NCI-H345 (cell line): ENCODE measurements at places on chromosomes 11 and 22.

GRCh38 chr11:44533921-44534711 is 31.3 kb upstream of the CD82 start:
- DNase-seq = no peak

DNA sequence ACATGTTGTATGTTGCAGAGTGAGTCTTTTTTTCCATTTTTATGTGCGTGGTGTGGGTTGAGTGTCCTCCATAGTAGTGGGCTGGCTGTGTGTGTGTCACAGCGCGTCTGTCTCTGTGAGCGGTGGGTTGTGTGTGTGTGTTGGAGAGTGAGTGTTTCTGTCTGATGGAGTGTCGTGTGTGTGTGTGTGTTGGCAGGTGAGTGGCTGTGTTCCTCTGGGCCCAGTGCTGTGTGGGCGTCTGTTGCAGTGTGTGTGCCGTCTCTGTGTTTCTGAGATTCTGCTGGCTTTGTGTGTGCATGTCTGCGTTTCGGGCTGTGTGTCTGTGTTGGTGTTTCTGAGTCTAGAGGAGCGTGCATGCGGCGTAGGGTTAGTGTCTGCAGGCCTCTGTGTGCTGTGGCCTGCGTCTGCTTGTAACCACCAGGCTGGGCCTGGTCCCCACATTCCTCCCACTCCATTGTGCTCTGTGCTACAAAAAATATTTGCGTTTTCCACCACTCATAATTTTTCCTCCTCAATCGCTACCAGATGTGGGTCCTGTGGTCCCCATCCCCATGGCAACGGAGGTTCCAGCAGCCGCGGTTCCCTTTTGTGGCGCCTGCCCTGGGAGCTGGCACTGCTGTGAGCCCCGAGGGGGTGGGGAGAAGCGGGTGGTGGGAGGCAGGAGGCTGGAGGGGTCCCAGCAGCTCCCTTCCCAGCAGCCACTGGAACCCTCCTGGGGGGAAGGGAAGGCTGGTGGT is 15.2 kb downstream of the SCARF2 start:
- DNase-seq = no peak

DNA sequence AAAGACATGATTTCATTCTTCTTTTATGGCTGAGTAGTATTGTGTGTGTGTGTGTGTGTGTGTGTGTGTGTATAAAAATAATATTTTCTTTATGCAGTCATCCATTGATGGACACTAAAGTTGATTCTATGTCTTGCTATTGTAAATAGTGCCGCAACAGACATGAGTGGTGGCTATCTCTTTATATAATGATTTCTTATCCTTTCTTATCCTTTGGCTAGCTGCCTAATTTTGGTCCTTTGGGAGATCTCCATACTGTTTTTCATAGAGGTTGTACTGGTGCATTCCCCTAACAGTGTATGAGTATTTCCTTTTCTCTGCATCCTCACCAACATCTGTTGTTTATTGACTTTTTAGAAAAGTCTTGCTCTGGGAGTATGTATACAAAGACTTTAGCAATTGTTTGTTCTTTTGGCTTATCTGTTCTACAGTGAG is 107.0 kb downstream of the STIM1 start:
- no peak for DNase-seq

DNA sequence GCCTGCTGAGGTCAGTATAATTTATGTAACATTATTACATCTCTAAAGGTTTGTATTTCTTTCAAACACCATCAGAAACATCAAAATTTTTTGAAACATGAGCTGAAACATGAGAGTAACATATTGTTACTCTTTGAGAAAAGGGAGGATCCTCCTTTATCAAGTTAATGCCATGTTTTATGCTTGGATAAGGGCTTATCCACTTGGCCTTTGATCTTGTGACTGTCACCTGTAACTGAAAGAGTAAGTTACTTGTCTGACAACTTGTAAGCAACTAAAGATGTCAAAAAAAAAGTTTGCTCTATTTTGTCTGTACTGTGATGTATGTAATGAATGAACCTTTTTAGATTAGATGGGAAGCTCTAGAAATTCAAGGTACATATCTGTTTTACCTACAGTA is 59.6 kb downstream of the FAR1 start:
- DNase-seq = no peak

DNA sequence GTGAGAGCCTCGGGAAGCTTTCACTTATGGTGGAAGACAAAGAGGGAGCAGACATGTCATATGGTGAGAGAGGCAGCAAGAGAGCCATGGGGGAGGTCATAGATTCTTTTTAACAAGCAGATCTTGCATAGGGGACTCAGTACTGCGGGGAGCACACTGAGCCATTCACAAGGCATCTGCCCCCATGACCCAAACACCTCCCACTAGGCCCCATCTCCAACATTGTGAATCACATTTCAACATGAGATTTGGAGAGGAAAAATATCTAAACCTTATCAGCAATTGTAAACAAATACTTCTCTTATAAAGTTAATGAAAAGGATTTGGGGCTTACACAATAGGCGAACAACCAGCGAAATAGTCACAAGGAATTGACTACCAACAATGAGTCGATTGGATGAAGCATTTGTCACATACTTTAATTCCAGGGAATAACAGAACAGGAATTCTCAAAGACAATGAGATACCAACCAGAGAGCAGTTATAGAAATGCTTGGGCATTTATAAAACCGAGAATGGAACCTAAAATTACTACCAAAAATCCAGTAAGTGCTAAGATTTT is 7.3 kb downstream of the DDI1 start:
- no peak for DNase-seq
